ENCODE measurements at places on chromosomes 12 and 14. TPM values are rescaled to one million over a fixed set of nuclear protein-coding genes. Genes with fewer than 3 reads are reported as not detected.

GRCh38 chr12:54463484-54463883 lies 9.9 kb downstream of the GTSF1 start:
- DNase-seq, result no peak
- H3K27ac ChIP-seq, result no peak overlapping the region
- peaks cover 7% of the 10 kb centered on the region for H3K36me3 ChIP-seq
- H3K27me3 ChIP-seq, result no peaks in the 10 kb centered on the region

- no peak for DNase-seq
- peaks cover 98% of the 10 kb centered on the region for H3K27me3 ChIP-seq
- no peak overlapping the region for H3K27ac ChIP-seq
- H3K4me1 ChIP-seq, result peaks cover 10% of the 10 kb centered on the region
- no peaks in the 10 kb centered on the region for H3K36me3 ChIP-seq
- H3K4me3 ChIP-seq, result no peak overlapping the region
Observed at GRCh38 chr12:1828856-1829255, 8.5 kb downstream of the LRTM2 start.

DNA sequence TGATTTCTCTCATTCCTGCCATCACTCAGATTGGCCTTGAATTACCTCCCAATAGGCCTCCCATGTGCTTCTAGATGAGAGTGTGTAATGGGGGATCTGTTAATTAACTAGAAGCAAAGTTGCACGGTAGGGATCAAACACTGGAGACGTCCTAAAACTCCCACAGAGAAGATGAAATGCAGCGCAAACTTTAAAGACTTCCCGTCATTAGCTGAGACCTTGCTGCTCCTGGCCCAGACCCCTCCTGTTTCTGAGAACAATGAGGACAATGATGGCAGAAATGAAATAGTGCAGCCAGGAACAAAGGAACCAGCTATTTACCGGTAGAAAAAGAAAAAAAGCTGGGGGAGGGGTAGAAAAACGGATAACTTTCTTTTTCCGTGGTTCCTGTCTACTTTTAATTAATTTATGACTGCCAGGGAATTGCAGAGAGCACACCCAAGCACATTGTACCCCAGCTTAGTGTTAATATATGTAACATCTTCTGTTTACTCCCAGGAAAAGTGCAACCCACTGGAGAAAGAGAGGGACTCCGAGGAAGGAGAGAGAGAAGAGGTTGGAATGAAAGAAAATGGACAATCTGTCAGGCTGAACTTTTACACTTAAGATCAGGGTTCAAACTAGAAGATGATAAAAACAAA lies 280.7 kb upstream of the SOX5 start:
- no peaks in the 10 kb centered on the region for H3K27me3 ChIP-seq
- DNase-seq, result no peak
- H3K27ac ChIP-seq, result no peak overlapping the region
- peaks cover 8% of the 10 kb centered on the region for H3K4me1 ChIP-seq
- H3K36me3 ChIP-seq, result peaks cover 4% of the 10 kb centered on the region

- no peaks in the 10 kb centered on the region for H3K4me1 ChIP-seq
- DNase-seq, result no peak
- H3K4me3 ChIP-seq, result no peak overlapping the region
- H3K36me3 ChIP-seq, result no peaks in the 10 kb centered on the region
Observed at GRCh38 chr12:91205811-91206210, 23.2 kb upstream of the DCN start.

GRCh38 chr14:58639842-58640484 lies 2.2 kb downstream of the DACT1 start:
- peaks cover 51% of the 10 kb centered on the region for H3K27me3 ChIP-seq
- DNase-seq, result peak; percentile 53
- H3K36me3 ChIP-seq, result peaks cover 9% of the 10 kb centered on the region
- H3K27ac ChIP-seq, result no peak overlapping the region

DNA sequence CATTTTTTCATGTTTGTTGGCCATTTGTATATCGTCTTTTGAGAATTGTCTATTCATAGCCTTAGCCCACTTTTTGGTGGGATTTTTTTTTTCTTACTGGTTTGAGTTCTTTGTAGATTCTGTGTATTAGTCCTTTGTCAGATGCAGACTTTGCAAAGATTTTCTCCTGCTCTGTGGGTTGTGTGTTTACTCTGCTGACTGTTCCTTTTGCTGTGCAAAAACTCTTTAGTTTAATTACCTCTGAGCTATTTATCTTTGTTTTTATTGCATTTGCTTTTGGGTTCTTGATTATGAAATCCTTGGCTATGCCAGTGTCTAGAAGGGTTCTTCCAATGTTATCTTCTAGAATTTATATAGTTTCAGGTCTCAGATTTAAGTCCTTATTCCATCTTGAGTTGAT lies 220.0 kb downstream of the FUT8 start:
- peaks cover 12% of the 10 kb centered on the region for H3K4me1 ChIP-seq
- peaks cover 14% of the 10 kb centered on the region for H3K36me3 ChIP-seq

DNA sequence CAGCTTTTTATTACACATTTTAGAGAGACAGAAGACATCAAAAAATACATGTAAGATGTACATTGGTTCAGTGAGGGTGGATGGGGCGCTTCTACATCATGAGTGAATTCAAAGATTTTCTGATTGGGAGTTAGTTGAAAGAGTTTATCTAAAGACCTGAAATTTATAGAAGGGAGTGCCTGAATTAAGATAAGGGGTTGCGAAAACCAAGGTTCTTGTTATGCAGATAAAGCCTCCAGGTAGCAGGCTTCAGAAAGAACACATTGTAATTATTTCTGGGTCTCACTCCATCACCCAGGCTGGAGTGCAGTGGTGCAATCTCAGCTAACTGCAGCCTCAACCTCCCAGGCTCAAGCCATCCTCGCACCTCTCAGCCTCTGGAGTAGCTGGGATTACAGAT lies 26.2 kb upstream of the TMPO start:
- peaks cover 31% of the 10 kb centered on the region for H3K4me1 ChIP-seq
- no peak for DNase-seq
- H3K27me3 ChIP-seq, result no peaks in the 10 kb centered on the region
- no peaks in the 10 kb centered on the region for H3K36me3 ChIP-seq
- H3K4me3 ChIP-seq, result no peak overlapping the region
- H3K27ac ChIP-seq, result no peak overlapping the region

DNA sequence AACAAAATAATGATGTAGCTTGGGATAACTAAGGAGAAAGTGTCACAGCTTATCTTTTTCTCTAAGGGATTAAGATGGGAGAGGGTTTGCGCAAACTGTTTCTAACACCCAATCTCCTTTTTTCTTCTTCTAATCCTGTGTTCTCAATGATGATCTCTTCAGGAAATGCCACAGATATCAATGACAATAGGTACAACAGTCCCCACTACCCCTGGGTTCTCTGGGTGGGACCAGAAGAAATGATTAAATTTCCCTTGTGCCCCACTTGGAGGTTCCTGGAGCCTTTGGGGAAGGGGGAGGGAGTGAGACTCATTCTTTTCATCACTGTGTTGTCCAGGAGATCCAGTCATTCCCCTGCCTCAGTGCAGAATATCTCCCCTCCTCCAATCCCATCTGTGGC lies 8.6 kb upstream of the PIP4K2C start:
- no peaks in the 10 kb centered on the region for H3K36me3 ChIP-seq
- no peak for DNase-seq

GRCh38 chr12:100141998-100142850 lies 450 bp downstream of the BLTP3B start:
- no peaks in the 10 kb centered on the region for H3K27me3 ChIP-seq
- peaks cover 26% of the 10 kb centered on the region for H3K4me1 ChIP-seq
- H3K4me3 ChIP-seq, result peak overlapping the region; percentile 98
- H3K27ac ChIP-seq, result peak overlapping the region; percentile 51

DNA sequence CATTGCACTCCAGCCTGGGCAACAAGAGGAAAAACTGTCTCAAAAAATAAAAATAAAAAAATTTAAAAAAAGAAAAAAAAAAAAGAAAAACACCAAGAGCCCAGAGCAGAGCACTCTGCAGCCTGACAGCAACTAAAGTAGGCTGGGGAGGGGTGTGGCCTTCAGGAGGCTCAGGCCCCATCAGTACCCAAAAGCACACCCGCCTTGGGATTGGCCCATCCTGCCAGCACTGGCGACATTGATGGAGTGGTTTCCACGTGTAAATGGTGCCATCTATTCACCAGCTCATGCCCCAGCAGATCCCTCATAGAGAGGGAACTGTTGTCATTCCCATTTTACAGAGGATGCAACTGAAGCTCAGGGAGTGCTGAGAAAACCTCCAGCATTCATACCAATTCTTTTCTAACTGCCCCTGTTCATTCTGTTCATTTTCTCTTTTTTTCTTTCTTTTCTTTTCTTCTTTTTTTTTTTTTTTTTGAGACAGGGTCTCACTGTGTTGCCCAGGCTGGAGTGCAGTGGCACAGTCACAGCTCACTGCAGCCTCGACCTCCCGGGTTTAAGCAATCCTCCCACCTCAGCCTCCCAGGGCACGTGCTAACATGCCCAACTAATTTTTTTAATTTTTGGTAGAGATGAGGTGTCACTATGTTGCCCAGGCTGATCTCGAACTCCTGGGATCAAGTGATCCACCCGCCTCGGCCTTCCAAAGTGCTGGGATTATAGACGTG lies 89.3 kb downstream of the IRF2BPL start:
- no peak overlapping the region for H3K4me3 ChIP-seq
- H3K4me1 ChIP-seq, result no peaks in the 10 kb centered on the region
- H3K27ac ChIP-seq, result no peak overlapping the region
- no peaks in the 10 kb centered on the region for H3K27me3 ChIP-seq
- H3K36me3 ChIP-seq, result no peaks in the 10 kb centered on the region

GRCh38 chr14:66999978-67000377 lies 189.3 kb upstream of the GARIN2 start:
- no peak overlapping the region for H3K27ac ChIP-seq
- H3K36me3 ChIP-seq, result no peaks in the 10 kb centered on the region
- no peaks in the 10 kb centered on the region for H3K4me1 ChIP-seq
- DNase-seq, result no peak
- H3K4me3 ChIP-seq, result no peak overlapping the region
- no peaks in the 10 kb centered on the region for H3K27me3 ChIP-seq

DNA sequence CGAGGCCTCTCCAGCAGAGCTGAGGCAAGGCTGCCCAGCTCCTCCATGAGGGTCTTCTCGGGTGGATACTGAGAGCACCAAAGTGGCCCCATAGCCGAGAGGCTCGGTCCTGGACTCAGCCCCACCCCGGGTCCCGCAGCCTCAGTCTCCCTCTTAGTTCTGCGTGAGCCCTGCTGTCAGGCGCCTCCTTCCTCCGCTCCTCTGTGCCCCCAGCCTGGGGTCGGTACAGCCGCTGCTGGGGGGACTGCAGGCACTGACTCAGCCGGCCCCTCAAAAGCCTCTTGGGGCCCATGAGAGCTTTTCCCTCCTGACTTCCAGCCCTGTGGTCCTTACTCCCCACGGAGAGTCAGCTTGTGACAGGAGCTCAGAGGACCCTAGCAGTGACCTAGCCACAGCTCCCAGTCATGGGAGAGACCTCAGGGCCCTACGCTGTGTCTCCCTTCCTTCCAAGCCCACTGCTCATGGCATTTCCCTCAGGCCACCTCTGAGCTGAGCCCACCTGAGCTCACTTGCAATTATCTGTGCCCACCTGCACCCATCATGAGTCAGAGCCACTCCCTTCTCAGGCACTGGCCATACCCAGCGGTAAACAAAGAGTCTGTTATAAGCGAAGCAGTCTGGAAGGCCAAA lies 295.0 kb upstream of the RTL1 start:
- H3K27me3 ChIP-seq, result no peaks in the 10 kb centered on the region
- no peaks in the 10 kb centered on the region for H3K36me3 ChIP-seq
- peaks cover 10% of the 10 kb centered on the region for H3K4me1 ChIP-seq

DNA sequence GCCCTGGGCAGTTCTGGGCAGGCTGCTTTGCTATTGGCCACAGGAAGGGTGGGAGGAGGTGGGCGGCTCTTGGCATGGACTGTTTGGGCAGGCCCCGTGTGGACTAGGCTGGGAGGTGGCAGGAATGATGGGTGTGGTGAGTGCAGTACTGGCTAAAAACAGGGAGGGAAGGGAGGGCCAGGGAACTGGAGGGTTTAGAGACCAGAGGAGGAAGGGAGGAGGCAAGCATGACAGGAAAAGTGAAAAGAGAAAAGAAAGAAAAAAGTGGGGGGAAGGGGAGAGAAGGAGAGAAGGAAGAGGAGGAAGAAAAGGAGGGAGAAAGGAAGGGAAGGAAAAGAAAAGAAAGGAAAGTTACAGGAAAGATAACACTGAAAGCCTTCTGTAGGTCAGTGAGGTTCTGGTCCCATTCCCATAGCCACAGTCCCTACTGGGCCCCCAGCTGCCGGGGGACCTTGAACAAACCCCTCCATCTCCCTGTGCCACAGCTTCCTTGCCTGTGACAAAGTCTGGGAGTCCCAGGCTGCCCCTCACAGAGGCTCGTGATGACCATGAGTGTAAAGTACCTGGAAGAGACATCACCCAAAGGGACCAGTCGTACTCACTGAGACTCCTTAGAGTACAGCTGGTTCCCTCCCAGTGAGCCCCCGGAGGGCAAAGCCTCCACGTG lies 1.1 kb upstream of the C14orf132 start:
- H3K36me3 ChIP-seq, result peaks cover 17% of the 10 kb centered on the region
- H3K4me1 ChIP-seq, result peaks cover 14% of the 10 kb centered on the region
- DNase-seq, result no peak
- peaks cover 61% of the 10 kb centered on the region for H3K27me3 ChIP-seq

DNA sequence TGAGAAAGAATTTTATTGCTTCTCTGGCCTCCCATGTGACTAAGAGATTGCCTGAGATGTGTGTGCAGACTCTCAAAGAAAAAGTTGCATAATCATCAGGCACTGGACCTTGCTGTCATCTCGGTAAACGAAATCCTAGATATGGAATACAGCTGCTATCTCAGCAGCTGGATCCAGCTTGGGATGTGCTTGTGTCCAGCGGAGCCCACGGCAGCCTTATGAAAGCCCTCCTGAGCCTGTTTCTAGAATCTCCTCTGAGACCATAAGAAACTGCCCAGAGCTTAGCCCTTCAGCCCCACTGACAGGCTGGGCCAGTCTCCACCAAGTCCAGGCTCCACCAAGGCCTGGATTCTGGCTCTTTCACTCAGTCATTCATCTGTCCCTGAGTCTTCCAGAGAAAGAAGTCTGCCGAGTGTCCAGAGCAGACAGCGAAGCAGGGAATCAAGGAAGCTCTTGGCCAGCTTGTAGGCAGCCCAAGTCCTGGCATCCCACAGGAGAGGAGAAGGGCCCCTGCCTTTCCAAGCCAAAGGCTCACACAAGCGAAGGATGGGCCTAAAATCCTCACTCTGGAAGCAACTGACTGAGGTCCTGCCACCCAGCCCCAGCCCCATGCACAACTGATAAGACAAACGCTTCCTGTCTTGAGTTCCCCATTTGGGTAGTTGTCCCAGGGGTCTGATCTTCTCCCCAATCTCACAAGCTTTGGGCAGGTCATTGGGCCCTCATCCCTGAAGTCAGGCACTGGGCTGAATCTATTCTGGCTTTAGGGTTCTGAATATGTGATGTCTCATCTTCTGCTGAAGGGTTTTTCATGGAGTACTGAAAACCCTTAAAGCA lies 97.8 kb downstream of the SEC23A start:
- H3K36me3 ChIP-seq, result peaks cover 4% of the 10 kb centered on the region
- H3K27me3 ChIP-seq, result no peaks in the 10 kb centered on the region
- no peak overlapping the region for H3K4me3 ChIP-seq
- no peak for DNase-seq
- H3K4me1 ChIP-seq, result no peaks in the 10 kb centered on the region

- H3K27ac ChIP-seq, result peak overlapping the region; percentile 62
- peaks cover 50% of the 10 kb centered on the region for H3K4me1 ChIP-seq
- no peaks in the 10 kb centered on the region for H3K27me3 ChIP-seq
- peaks cover 10% of the 10 kb centered on the region for H3K36me3 ChIP-seq
- DNase-seq, result peak; percentile 66
Observed at GRCh38 chr12:52203079-52203921, 11.5 kb upstream of the KRT80 start.

- no peaks in the 10 kb centered on the region for H3K36me3 ChIP-seq
- no peak overlapping the region for H3K4me3 ChIP-seq
- no peak overlapping the region for H3K27ac ChIP-seq
- H3K4me1 ChIP-seq, result no peaks in the 10 kb centered on the region
Observed at GRCh38 chr12:53761306-53761705, 9.5 kb upstream of the CISTR start.

GPD1 gene
- 1.0 TPM for total RNA-seq

TAS2R13 gene
- 2.5 TPM for total RNA-seq

KRT6A gene
- 0.24 TPM for total RNA-seq

GLIPR1 gene
- total RNA-seq, result 38.5 TPM

ANG gene
- total RNA-seq, result 4.4 TPM

Data from Calu3 (cell line).